Type B pancreatic cell (in vitro differentiated cells): ENCODE measurements at places on chromosomes 5 and 9.

DNA sequence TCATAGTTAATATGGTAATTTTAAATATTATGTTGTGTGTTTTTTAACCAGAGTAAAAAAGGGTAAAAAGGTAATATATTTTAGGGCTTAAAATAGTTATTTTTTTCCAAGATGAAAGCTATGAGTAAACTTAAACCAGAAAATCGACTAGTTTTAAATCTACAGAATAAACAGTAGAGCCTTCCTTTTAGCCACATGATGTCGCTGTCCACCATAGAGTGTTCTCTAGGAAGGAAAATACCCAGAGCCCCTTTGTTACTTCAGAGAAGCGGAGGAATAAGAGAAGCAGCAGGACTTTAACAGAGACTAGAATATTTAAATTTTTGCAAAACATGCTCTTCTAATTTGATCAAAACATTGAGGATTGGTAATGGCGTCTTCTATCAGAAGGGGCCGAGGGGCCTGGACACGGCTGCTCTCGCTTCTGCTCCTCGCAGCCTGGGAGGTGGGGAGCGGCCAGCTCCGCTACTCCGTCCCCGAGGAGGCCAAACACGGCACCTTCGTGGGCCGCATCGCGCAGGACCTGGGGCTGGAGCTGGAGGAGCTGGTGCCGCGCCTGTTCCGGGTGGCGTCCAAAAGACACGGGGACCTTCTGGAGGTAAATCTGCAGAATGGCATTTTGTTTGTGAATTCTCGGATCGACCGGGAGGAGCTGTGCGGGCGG lies at the start of gene PCDHA2:
TSS of gene PCDHA2 (plus strand) at position 258 of the 664 bp plus-strand sequence.
- DNase-seq: no peak

DNA sequence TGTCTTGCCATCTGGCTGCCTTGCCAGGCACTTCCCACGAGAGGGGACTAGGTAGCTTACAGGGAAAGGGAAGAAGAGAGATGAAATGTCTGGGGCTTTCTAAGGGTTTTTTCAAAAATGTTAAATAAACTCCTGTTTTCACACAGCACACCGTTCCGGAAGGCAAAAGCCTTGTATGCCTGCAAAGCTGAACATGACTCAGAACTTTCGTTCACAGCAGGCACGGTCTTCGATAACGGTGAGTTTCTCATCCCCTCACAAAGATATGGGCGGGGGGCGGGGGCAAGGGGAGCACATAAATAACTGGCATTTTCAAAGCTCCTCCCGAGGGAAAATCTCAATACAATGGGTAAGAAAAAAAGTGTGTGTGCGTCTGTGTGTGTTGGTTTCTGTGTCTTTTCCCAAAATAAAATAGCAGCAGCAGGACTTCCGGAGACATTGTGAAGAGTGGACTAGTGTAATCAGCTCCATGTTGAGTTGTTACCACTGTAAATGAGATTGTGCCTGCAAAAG lies 189.6 kb downstream of the NR3C1 start:
- DNase-seq: no peak

DNA sequence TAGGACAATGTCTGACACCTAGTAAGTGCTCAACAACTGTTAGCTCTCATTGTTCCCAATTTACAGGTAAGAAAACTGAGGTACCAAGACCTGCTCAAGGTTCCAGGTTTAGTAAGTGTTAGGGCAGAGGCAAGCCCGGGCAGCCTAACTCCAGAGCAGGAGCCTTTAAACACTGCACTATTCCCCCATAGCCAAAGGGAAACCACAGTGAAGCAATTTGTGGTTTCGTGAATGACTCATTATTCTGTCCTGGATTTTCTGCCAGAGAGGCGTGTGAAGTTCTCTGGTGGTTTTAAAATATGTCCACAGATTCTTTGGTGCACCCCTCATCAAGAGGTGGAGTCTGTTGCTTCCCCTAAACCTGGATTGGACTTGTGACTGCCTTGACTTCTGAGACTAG lies 1.0 kb upstream of the MCC start:
- no peak for DNase-seq

GRCh38 chr5:170471551-170472178 lies 32.2 kb upstream of the KCNIP1 start:
- no peak for DNase-seq

DNA sequence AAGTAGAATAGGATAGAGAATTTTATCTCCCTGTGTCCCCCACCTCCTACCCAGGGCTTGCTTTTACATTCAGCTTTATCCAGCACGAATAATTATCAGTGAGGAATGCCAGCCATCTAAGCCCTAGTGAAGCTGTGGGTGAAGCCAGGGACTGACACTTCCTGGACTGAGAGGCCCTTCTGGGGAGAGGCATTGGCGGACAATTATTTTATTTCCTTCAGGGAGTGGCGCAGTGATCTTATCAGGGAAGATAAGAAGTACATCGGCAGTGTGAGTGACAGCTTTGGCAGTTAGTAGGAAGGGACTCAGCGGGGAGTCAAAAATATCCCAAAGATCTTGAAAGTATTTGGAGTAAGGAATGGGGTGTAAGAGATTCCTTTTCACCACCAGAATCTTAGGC lies 34.9 kb upstream of the RPS23 start:
- DNase-seq: no peak

GRCh38 chr5:175778951-175779503 lies 92.4 kb upstream of the CPLX2 start:
- no peak for DNase-seq

- DNase-seq: peak; percentile 43
Measured at GRCh38 chr5:150075806-150076205, 10.5 kb downstream of the CSF1R start.

- no peak for DNase-seq
Measured at GRCh38 chr5:169873642-169874041, 106.7 kb downstream of the INSYN2B start.
